Stimulated activated CD8-positive, alpha-beta memory T cell treated with anti-CD3 and anti-CD28 coated beads, Interleukin-12 subunit alpha, Interleukin-12 subunit beta, amount 100 ng/mL, for 1 hour (primary cell): ENCODE measurements at places on chromosomes 6 and 20.

DNA sequence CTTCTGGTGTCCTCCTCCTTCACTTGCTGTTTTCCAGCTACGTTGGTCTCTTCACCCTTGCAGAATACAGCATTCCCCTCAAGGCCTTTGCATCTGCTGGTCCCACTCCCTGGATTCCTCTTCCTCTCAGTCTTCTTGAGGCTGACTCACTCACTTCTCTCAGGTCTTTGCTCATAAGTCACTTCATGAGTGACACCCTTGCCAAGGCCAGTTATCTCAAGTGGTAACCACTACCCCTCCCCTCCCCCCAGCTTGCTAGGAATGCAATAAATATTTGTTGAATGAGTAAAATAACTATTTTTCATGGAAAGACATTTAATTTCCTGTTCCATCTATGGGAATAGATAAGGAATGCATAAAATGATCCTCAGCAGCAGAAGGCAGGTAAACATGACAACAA is 131.7 kb downstream of the PLCB4 start:
- DNase-seq: no peak

- DNase-seq: no peak
Measured at GRCh38 chr6:22247916-22248482, 48.8 kb downstream of the PRL start.

DNA sequence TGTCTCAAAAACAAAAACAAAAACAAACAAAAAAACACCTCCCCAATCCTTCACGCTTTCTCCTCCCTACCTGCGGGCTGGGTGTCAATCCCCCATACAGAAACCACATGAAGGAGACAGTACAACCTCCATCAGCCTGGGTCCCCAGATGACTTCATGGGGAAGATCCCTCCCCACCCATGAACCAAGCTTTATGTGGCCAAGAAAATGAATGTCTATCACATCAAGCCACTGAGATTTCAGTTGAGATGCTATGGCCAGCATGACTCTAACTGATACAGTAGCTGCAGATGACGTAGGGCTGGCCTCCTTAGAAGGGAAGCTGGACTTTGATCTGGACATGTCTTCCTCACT is 21.2 kb upstream of the BNIP5 start:
- no peak for DNase-seq

GRCh38 chr6:113719545-113719944 is 137.6 kb upstream of the MARCKS start:
- no peak for DNase-seq

DNA sequence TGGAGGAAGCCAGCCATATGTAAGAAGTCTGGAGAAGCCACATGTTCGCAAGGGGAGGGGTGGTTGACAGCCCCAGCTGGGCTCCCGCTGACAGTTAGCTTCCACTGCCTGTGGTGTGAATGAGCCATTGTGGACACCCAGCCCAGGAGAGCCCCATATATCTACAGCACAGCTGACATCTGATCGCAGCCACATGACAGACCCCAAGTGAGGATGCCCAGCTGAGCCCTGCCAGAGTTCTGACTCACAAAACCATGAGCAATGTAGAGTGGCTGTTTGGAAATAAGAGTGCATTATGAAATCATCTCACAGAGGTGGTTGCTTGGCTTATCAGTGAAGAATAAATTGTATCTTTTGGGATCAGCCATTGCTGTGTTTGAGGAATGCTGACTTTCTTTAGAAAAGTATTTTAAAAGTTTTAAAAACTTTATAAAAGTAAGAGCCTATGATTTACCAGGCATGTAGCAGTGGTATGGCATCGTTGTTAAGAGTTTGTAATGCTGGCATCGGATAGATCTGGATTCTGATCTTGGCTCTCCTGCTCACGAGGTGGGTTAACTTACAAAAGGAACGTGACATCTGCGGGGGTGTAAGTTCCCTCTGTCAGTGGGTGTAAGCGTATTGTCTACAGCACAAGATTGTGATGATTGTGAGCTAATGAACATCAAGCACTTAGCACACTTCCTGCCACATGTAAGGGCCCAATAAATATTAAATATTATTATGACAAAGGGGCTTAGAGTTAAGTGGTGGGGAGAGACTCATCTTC is 24.1 kb downstream of the CFAP61 start:
- DNase-seq: no peak

GRCh38 chr6:135630789-135631376 is 133.3 kb upstream of the AHI1 start:
- DNase-seq: no peak

- no peak for DNase-seq
Measured at GRCh38 chr6:16257999-16258708, 19.8 kb downstream of the GMPR start.

GRCh38 chr6:79073888-79074287 is 4.2 kb downstream of the PHIP start:
- DNase-seq: no peak

DNA sequence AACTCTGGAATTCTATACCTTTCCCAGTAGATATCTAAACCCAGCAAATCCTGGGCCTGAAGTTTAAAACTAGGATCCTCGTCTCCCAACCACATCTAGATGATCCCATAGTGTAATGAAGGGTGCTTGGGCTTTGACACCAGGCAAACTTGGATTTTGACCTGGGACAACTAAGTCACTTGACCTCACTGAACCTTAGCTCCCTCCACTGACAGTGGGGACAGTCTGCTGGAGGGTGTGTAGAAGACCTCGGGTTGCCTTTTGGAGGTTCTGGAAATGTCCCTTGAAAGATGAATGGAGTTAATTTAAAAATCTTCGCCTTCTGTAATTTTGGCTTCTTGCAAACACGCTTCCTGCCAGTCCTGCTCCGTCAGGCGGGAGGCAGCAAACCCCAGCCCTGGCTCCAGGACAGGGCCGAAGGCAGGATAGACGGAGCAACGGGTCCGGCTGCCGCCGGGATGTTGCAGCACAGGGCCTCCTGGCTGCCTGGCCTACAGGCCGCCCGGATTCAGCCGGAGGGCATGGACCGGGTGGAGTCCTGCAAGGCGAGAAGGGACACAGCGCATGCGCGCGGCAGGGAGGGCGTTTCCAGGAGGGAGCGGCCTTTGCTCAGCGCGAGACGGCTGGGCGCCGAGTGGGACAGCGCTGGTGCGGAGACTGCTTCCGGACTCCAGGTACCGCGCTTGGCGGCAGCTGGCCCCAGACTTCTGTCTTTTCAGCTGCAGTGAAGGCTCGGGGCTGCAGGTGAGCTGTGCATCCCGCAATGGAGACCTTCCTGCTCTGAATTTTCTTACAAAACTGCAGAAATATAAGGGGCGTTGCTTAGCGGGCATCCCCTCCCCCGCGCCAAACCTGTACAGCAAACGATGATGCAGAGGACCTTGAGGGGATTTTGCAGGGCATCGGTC is at the start of gene TMEM14A:
Gene TMEM14A, plus strand, starts transcription at position 612 of the 908 bp plus-strand sequence. CDS start 5,990 bp downstream, outside the sequence.
- peak; percentile 86 for DNase-seq

DNA sequence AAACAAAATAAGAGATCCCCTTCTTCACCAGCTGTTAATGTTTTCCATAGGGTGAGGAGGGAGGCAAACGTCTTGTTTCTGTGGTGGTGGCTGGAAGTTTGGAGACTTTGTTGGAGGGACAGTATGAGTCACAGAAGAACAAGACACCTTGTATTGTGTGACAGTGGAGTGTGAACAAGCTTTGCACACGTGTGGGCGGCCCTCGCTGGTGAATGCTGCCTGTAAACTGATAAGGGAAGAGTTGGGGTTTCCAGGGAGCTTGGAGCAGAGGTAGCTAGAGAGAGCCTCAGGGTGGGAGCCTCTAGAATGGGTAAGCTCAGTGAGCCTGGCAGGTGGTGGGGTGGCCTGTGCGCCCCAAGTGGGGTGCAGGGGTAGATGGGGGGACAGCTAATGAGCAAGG is 78.3 kb downstream of the ZDHHC14 start:
- DNase-seq: no peak

GRCh38 chr6:18347021-18347577 is 40.1 kb upstream of the RNF144B start:
- DNase-seq: no peak

- DNase-seq: no peak
Measured at GRCh38 chr6:150409576-150410066, 40.8 kb downstream of the IYD start.

GRCh38 chr6:144063744-144064401 is 31.5 kb downstream of the SF3B5 start:
- peak; percentile 81 for DNase-seq

DNA sequence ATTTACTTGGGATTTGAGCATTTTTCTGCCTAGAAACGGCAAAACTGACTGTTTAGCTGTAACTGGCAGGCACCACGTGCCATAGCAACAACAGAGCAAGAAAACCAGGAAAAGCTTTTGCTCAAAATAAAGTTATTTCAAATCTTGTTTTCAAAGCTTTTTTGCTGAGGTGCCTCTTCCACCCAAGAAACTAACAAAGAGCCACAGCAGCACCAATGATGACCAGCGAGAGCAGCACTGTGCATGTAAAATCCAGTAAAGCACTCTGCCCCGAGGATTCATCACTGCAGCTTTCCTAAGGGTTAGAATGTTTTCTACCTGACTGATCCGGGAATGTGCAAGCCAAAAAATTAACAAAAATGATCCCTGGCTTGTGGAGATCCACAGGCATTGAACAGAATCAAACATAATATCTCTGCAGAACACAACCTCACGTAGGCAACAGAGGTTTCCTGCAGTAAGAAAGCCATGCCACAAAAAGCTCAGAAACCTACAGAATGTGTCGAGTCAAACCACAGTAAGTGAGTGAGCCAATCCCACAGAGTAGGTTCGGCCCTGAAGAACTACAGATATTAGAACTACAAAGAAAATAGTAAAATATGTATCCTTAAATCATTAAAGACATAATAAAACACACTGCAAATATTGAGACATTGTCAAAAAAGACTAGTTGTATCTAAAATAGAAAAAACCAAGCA is 7.4 kb upstream of the ULBP3 start:
- no peak for DNase-seq

DNA sequence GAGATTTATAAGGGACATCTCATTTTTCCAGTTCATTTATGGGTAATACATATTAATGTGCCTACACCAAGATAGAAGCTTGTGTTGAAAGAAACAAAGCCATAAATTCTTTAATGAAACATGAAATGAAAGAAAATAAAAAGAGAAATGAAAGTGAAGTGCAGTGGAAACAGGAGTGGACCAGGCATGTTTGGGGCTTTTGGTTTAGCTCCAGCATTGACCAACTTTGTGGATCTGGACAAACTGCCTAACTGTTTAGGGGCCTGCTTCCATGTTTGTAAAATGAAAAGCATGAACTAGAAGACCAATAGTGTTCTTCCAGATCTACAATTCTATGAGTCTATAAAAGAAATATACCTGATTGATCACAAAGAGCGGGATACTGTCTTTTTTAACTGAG is 124.9 kb downstream of the GJA10 start:
- no peak for DNase-seq

- DNase-seq: no peak
Measured at GRCh38 chr6:38782616-38783015, 67.5 kb downstream of the DNAH8 start.

GRCh38 chr6:4449409-4449808 is 314.0 kb upstream of the ECI2 start:
- no peak for DNase-seq

GRCh38 chr6:126546541-126547120 is 206.7 kb downstream of the CENPW start:
- DNase-seq: no peak

- no peak for DNase-seq
Measured at GRCh38 chr6:117329926-117330325, 64.6 kb downstream of the VGLL2 start.

DNA sequence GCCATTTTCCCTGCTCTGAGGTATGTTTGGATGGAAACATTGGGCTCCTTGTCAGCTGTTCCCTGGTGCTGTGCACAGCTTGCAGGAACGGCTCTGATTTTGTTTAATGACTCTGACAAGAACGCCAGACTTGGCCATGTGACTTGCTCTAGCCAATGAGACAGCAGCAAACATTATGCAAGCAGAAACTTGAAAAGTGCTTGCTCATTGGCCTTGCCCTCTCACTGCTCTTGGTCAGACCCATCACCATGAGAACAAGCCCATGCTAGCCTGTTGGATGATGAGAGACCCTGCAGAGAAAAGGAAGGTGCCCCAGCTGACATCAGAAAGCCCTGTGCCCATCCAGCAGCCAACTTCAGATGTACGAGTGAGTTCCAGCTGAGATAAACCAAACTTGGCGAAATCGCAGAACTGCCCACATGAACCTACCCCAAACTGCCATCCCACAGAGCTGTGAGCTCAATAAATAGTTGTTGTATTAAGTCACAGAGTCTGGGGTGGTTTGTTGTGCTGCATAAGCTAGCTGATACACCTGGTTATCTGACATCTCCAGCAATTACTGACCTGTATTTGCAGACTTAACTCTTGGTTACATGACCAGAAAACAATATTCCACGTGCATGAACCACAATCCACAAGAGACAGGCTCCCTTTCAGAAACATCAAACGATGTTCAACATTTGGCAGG is 96.9 kb downstream of the JPH2 start:
- no peak for DNase-seq

- no peak for DNase-seq
Measured at GRCh38 chr6:139730340-139730974, 356.0 kb upstream of the CITED2 start.

- no peak for DNase-seq
Measured at GRCh38 chr20:21393816-21394519, 3.4 kb downstream of the NKX2-4 start.

DNA sequence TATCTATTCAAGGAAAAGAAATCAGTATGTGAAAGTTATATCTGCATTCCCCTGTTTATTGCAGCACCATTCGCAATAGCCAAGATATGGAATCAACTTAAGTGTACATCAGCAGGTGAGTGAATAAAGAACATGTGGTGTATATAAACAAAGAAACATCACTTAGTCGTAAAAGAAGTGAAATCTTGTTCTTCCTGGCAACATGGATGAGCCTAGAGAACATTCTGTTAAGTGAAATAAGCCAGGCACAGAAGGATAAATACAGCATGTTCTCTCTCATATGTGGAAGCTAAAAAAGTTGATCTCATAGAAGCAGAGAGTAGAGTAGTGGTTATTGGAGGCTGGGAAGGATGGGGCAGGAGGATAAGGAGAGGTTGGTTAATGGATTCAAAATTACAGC is 287.9 kb upstream of the FERMT1 start:
- no peak for DNase-seq

- no peak for DNase-seq
Measured at GRCh38 chr20:64036346-64037198, 590 bp downstream of the C20orf204 start.

GRCh38 chr6:2792330-2793110 is 27.3 kb downstream of the WRNIP1 start:
- no peak for DNase-seq

GRCh38 chr6:77143659-77144447 is 319.4 kb downstream of the HTR1B start:
- DNase-seq: no peak
